ENCODE measurements at places on chromosomes 7 and 10.

DNA sequence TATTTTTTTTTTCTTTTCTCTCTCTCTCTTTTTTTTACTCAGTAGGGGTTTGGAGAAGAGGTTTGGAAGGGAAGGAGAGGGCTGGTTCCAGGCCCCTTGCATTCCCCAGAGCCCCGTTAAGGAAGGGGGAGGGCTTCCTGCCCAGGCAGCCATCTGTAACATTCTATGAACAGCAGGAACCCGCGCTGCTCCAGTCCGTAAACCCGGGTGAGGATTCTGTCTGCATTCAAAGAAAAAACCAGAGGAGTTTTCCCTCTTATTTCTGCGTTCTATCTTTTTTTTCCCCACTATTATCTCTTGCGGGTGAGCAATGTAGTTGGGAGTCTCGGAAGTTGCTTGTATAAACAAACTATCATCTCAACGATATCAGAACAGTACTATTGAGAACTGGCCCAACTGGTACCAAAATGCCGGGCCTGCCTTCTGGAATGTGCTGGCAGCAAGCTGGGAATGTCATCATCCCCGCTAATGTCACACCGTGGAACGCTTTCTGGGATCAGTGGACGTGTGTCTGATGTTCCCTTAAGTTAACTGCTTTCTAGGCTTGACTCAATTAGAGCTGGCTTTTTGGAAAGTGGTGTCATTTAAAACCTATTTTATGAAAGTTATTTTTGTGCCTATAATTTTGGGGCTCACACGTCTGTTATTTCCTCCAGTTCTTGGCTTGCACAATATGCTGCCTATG is 153.1 kb upstream of the MEOX2 start:
- DNase-seq, result peak; percentile 88

GRCh38 chr10:132394936-132395703 is 1.9 kb upstream of the PWWP2B start:
- DNase-seq, result no peak

DNA sequence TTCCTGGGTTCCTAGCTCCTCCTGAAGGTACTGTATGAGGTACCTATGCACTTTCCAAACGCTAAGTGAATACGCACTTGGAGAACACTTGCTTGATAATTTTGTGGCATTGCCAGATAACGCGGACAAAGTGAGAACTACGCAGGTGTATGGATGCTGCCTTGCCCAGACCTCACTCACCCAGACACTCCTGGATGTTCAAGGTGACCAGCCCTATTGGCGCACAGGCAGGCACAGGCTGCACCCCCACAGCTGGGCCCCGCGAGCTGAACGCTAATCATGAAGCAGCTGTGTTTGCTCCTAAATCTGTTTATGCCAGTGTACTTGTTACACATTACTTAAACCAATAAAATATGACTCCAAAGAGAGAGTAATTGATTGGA is 27.3 kb downstream of the DIP2C start:
- no peak for DNase-seq

DNA sequence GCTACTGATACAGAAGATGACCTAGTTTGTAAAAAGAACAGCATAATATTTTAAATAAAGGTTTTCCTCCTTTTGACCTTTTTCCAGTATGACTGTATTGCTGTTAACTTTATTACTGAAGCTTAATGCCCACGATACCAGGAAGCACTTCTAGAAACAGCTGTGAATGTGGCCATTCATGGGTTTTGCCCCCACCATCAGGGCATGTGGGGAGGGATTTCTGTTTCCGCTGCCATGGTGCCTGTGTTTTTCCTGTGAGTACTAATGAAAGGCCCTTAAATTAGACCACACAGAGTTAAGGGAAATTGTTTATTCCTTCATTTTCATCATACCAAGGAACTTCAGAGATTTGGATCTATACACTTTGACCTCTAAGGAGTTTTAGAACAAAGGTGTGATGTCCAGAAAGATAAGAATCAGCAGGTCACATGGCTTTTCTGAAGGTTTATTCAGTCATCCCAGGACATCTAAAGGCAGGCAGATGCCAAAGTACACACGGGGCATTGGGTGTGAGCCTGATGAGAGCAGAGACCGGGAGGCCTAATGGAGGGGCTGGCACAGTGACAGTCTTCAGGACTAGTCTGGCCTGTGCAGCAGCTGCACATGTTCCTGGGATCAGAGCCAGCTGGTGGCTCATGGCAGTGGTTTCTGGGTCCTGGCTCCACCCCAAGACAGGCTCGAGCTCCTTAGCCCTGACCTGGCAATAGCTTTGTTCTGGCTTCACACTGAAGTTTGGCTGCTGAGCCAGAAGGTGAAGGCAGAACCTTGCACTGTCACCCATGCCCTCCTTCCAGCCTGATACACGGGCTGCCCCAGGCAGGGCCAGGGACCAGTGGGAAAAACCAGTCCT is 190.9 kb downstream of the REEP3 start:
- DNase-seq, result peak; percentile 75

- DNase-seq, result no peak
These were observed 33.7 kb upstream of the GATAD1 start for GRCh38 chr7:92413550-92413949.

DNA sequence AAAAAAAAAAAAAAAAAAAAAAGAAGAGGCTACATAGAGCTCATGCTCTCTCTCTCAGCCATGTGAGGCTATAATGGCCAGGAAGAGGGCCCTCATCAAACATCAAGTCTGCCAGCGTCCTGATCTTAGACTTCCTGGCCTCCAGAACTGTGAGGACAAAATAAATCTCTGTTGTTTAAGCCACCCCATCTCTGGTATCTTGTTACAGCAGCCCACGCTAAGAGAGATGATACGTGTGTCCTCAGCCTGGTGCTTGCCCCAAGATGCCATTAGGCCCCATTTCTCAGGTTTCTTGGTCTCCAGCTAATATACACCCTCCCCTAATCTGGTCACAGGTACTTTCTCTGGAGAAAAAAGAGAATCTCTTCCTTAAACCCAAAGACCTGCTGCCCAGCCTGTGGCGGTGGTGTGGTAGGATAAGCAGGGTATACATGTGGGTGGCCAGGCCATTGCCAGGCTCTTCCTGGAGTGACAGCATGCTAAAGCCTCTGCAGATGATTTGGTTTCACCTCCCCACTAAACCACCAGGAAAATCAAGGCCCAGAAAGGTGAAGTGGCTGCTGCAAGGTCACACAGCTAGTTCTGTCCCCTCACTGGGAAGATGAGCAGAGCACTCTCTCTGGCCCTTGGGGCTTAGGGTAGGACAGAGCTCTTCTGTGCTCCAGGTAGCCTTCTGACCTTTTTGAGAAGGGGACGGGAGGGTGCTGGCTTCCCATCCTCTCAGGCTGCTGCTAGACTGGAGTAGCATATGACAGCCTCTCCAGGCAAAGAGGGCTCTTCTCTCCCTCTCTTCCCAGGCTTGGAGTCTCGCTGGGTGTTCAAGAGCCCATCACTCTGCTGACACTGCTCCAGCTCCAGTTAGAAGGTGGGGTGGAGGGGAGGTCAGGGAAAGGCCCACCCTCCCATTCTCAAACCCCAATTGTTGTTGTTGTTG is 5.2 kb downstream of the SPOCK2 start:
- DNase-seq, result no peak

- no peak for DNase-seq
These were observed 421.4 kb downstream of the SDK1 start for GRCh38 chr7:3722396-3722922.

- no peak for DNase-seq
These were observed 109.2 kb downstream of the STRA8 start for GRCh38 chr7:135342887-135343286.

GRCh38 chr7:113040849-113041248 is 45.8 kb downstream of the GPR85 start:
- no peak for DNase-seq

DNA sequence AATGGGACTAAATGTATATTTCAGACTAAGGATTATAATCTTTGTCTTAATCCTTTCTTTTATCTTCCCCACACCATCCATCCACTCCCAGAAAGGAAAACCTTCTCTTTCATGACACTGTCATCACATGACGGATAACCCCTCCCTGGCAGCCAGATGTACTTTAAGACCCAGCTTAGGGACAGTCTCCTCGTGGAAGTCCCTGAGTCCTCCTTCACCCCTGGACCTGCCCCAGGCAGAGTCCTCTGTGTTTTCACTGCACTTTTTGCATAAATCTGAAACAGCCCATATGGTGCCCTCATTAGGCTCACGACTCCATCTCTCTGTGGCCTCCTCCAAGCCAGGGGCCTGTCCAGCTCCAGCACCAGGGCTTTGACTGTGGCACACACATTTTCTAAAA is 16.0 kb downstream of the NRAP start:
- DNase-seq, result no peak

GRCh38 chr10:49666054-49666615 is 13.3 kb upstream of the C10orf53 start:
- no peak for DNase-seq

DNA sequence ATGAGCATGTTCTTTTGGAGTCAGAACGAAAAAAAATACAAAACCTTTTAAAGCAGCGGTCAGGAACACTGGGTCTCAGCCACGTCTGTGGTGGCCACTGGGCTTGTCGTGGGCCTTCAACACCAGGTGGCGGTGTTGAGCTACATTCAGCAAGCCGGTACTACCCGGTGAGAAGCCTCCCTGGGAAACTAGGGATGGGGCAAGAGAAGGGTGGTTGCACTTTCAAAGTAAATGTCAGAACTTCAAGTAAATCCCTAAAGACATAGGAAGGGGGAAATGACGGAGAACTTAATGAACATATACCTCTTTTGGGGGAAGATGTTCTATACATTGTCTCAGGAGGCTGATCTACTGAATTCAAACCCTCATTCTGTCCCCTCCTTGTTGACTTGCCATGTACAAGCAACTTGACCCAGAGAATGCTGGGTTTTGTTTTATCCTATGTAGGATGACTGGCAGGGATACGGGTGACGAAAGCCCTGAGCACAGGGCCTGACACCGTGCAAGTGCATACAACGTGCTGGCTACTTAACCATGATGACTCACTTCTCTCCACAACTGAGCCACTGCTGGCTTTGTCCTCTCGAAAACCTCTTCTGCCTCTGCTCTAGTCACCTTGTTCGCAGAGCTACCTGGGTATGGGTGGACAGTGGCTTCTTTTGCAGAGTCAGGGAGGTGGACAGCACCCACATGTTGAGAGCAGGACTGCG is 49.0 kb upstream of the BAMBI start:
- peak; percentile 67 for DNase-seq

GRCh38 chr10:101895781-101896180 is 52.2 kb upstream of the KCNIP2 start:
- DNase-seq, result no peak

GRCh38 chr10:56082169-56082568 is 278.9 kb downstream of the ZWINT start:
- no peak for DNase-seq

All from muscle of arm (tissue), 14 donors.